Stimulated activated CD4-positive, alpha-beta T cell treated with anti-CD3 and anti-CD28 coated beads, TNF-alpha, amount 100 ng/mL, for 24 hours (primary cell): ENCODE measurements at places on chromosomes 1 and 21.

- DNase-seq: no peak
These were observed 69.3 kb upstream of the WARS2 start for GRCh38 chr1:119209596-119210295.

DNA sequence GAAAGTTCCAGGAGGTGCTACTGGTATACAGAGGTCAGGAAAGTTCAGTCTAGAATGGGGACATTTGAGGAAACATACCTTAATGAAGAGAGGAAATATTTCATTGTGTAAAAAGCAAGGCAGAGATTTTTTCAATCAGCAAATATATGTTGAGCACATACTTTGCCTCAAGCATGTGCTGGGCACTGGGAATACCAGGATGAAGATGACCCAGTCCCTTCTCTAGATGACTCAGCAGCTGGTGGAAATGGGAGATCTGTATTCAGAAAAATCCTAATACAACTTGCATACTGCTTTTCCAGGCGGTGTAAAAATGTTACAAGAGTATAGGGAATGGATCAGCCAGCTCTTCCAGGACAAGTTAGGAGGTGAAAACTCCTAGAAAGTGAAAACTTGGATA, 229.3 kb downstream of the FGGY start:
- DNase-seq: no peak

- no peak for DNase-seq
These were observed 6.6 kb downstream of the OSBPL9 start for GRCh38 chr1:51623450-51623849.

- DNase-seq: no peak
These were observed 320.2 kb upstream of the NFIA start for GRCh38 chr1:60762176-60762575.

GRCh38 chr1:82073659-82074058, 272.9 kb downstream of the ADGRL2 start:
- no peak for DNase-seq

DNA sequence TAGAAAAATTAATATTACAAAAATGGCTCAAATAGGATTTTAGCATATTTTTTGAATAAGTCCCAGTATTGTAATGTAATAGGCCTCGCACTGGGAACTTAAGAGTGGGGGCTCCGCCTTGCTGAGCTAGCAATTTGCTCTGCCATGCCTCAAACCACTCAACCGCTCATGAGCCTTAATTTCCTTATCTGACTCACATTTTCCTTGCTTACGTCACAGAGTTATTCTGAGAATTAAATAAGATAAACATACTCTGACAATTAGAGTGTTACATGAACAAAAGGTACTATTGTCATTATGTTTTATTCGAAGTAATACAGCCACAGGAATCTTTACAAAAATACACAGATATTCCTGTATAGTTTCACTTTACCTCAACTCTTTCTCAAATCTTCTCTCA, 108.1 kb downstream of the SLC44A5 start:
- DNase-seq: no peak

- DNase-seq: no peak
These were observed 20.7 kb downstream of the PPP1R15B start for GRCh38 chr1:204390751-204391466.

- no peak for DNase-seq
These were observed 57.4 kb downstream of the LGR6 start for GRCh38 chr1:202250982-202251381.

GRCh38 chr1:205965036-205965884, 22.0 kb upstream of the SLC26A9 start:
- no peak for DNase-seq

GRCh38 chr1:91600431-91601337, 100.0 kb downstream of the CDC7 start:
- no peak for DNase-seq

DNA sequence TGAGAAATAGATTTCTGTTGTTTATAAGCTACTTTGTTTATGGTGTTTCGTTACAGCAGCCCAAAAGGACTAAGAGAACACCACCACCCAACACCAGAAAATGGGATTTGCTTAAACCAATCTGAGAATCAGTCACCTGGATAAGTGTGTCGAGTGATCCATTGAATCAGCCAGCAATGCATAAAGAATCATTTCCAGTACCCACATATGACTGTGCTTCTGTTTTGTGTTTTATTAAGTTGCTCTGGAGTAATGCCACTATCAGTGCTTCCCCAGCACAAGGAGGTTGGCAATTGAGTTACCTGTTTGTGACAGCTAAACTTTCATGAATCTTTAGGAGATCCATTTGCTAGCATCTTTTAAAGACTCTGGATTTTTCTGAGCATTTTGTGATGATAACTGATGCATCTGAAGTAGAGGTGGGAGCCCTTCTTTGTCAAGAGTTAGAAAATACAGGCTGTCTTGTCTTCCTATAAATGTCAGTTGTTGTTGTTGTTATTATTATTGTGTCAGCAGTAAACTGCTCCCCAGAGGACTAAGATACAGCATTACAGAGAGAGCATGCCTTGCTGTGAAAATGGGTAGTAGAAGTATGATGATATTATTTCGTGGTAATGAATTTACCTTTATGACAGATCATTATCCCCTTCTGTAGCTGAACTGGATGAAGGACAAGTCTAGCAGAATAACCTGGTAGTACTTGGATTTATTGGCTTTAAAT, 225.2 kb downstream of the NFIA start:
- DNase-seq: no peak

DNA sequence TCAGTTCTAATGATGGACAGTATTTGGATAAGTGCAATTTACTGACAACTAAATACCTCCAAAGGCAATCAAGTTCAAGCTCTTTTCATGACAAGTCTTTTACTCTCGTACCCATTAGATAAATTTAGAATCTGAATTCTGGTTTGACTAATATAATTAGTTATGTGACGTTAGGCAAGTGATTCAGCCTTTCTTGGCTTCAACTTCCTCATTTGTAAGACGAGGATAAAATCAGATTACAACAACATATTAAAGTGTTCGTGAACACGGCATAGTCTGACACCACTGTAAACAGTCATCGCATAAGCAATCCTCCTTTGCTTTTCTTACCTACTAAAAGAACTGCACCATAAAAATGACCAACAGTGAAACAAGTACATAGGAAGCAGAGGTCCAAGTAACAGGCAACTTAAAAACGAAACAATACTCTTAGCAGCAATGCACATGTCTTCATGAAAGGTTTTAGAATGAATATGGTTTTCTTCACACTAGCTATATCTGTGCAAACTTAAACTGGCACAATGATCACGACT, 25.7 kb downstream of the COA6 start:
- DNase-seq: no peak

GRCh38 chr21:36615274-36615964, 83.5 kb upstream of the SIM2 start:
- no peak for DNase-seq

- DNase-seq: no peak
These were observed 189.9 kb downstream of the ZC3H11B start for GRCh38 chr1:219422811-219423598.

- DNase-seq: no peak
These were observed 46.4 kb downstream of the ZNF281 start for GRCh38 chr1:200363264-200363933.

DNA sequence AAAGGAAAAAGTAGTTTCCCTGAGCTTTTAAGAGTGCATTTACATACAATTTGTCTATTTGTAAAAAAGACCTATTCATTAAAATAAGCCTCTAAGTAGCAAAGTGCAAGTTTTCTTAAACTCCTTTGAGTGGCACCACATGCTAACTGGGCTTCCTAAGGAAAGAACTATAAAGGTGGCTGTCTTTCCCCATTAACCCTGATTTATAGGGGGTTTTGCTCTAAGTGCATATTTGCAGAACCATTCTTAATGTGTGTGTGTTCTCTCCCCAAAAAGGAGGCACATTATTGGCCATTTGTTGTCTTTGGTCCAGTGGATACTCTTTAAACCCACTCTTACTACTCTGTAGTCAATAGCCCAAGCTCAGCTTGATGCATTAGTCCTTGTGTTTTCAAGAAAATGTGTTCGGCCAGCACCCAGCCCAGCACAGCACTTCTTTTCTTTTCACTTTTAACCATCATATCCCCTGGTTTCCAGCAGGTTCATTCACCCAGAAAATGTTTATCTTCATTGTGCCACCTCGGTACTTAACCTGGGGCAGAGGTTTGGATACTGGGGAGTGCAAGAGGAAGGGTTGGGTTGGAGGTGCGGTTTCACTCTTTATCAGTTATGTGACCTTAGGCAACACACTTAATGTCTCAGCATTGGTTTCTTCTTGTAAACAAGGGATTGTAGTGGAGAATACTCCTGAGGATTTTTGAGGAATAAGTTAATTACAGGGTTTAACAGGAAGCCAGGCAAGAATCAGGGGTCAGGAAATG, 161.9 kb upstream of the UBE2U start:
- no peak for DNase-seq
